ENCODE measurements at places on chromosomes 11 and 22.
A peak's percentile ranks its signal among the peaks of the same experiment; 100 is the strongest.

DNA sequence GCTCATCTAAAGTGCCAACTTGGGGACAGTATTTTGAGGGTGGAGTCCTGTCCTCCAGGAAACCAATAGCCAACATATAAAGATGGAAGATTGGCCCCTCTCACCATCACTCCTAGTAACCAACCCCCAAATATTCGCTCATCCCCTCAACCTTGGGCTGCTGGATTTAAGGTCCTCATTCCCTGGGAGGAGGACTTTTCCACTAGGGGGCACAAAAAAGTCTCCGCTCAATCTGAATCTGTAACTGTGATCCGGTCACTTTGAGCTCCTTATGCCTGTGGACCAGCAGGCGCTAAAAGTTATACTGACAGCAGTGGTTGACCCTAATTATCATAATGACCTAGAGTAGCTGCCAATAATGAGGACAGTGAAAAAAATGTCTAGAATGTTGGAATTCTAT is 20.5 kb upstream of the CLPB start:
- DNase-seq, result no peak

- DNase-seq, result no peak
These were observed 518.4 kb downstream of the SOX6 start for GRCh38 chr11:15837901-15838489.

- no peak for DNase-seq
These were observed 179.1 kb upstream of the E2F8 start for GRCh38 chr11:19419808-19420207.

DNA sequence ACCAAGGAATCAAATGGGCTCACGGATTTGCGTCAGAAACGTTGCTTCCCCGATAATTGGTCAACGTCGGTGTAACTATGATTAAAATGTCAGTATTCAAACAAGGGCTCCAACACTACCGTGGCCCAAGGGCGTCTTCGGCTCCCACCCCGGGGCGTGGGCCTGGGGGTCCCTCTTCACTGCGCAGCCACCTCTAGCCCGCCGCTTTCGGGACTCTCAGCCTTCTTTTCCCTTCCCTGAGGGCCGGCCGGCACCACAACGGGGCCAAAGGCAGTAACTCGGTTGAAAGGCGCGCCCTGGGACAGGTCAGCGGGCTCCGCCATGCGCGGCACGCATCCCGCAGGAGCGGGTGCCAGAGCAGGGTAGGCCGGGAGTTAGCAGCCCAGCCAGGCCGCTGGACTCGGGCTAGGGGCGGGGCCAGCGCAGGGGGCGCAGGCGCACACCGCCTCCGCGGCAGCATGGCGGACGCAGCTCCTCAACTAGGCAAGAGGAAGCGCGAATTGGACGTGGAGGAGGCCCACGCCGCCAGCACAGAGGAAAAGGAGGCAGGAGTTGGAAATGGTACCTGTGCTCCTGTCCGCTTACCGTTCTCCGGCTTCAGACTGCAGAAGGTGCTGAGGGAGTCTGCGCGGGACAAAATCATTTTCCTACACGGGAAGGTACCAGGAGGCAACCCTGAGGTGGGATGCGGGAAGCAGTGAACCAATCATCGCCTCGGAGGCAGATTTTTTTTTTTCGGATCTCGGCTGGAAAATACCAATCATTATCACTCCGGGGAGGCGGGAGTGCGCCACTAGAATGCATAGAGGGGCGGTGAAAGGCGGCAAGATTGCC is at the start of gene DCPS:
Gene DCPS, plus strand, starts transcription at position 438 of the 834 bp plus-strand sequence. Its CDS starts 21 bp downstream, at position 459.
- DNase-seq, result peak; percentile 81

DNA sequence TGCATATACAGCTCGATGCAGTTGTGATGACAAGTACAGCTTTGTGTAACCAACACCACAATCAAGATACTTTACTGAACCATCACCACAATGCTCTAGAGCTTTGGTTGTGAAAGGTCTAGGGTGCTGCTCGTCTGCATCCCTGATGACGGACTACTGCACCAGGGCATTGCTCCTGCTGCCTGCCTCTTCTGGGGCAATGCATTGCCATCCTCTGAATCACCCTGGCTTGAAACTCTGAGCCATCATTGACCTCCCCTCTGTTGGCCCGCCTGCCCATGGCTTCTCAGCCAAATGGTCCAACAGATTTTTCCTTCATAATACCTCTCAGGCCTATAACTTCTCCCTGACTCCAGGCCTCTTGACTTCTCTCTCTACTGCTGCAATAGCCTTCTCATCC is 77.4 kb upstream of the CSNK2A3 start:
- DNase-seq, result no peak

- DNase-seq, result no peak
These were observed 55.9 kb upstream of the DRD2 start for GRCh38 chr11:113531083-113531482.

- DNase-seq, result no peak
These were observed 29.7 kb upstream of the TIMP3 start for GRCh38 chr22:32771756-32772155.

Data from GM12878 (cell line).